ENCODE measurements at places on chromosomes 12 and 14.
A peak's percentile ranks its signal among the peaks of the same experiment; 100 is the strongest.

GRCh38 chr12:96710127-96710745, 196.8 kb upstream of the NEDD1 start:
- DNase-seq: peak; percentile 7

GRCh38 chr14:84361476-84361875, 1168.5 kb upstream of the FLRT2 start:
- DNase-seq: no peak

GRCh38 chr14:30264161-30264560, 294.8 kb upstream of the G2E3 start:
- DNase-seq: no peak

DNA sequence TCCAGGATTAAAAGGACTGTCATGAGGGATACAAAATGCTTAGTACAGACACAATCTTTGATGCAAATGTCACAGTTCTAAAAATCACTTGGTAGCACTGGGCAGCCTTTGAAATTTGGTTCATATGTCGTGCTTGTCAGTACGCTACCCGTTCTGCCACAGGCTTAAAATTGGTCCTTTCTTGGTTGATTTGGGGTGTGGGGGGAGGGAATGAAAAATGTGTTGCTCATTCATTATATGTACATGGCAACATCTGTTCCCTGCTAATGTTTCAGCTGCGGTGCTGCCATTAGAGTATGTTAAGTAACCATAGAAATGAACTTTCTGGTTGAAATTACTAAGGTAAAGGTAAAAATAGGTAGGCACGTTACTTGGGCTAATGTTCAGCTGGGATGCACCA, 155.4 kb upstream of the ARHGAP5 start:
- no peak for DNase-seq

GRCh38 chr12:110371408-110372055, 32.0 kb downstream of the ANAPC7 start:
- no peak for DNase-seq

DNA sequence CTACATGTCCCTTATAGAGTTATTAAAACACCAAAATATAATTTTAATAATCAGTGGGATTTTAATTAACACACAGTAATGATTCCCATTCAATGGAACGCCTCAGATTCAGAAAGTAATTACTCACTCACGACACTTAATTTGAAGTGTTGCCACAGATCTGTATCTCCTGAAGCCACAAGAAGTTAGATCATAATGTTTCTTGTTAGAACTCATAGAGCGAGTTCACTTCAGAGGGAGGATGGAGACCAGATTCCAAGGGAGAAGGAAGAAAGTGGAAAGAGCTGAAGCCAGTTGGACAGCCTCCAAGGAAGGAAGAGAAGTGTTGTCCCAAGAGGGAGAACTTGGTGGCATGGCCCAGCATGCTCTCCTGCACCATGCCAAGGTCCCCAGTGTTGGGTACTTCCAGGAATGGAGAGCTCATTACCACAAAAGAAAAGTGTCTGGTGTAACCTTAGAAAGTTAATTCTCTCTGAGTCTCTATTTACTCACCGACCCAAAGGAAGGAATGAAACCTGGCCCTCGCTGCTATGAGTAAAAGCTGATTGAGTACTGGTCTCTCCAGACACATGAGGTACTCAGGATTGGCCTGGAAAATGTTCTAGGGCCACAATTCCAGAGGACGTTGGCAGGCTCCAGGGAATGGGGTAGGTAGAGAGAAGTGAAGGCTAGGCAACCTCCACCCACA, 305.4 kb downstream of the BCL11B start:
- DNase-seq: no peak

GRCh38 chr12:115423546-115423987, 739.6 kb upstream of the TBX3 start:
- DNase-seq: no peak

DNA sequence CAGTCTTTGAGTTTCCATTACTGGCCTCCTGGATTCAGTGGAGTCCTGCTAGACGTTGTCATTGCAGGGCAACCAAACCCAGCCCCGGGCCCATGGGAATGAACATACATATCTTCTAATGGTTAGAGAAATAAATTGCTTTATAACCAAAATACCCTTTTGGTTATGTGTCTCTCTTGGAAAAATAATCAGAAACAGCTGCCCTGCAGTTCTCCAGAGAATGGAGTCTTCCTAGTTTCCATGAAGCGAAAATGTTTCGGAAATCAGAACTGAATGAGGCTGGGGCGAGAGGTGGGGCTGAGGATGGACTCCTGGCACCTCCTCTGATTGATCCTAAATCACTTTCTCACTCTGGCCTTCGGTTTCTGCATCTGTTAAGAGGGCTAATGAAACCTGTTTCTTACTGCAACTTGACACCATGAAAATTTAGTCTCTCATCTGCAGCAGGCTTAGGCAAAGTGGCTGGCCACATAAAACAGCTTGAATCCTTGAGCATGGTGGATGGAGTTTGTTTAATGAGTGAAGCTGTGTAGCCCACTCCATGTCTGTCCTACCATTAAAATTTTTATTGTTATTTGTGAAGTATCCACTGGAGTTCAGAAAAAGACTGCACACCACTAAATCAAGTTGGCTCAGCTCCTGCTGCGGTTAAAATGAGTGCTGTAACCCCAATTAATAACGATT, 198.9 kb downstream of the CACNA1C start:
- peak; percentile 68 for DNase-seq
